ENCODE measurements at places on chromosomes 2 and 18.

DNA sequence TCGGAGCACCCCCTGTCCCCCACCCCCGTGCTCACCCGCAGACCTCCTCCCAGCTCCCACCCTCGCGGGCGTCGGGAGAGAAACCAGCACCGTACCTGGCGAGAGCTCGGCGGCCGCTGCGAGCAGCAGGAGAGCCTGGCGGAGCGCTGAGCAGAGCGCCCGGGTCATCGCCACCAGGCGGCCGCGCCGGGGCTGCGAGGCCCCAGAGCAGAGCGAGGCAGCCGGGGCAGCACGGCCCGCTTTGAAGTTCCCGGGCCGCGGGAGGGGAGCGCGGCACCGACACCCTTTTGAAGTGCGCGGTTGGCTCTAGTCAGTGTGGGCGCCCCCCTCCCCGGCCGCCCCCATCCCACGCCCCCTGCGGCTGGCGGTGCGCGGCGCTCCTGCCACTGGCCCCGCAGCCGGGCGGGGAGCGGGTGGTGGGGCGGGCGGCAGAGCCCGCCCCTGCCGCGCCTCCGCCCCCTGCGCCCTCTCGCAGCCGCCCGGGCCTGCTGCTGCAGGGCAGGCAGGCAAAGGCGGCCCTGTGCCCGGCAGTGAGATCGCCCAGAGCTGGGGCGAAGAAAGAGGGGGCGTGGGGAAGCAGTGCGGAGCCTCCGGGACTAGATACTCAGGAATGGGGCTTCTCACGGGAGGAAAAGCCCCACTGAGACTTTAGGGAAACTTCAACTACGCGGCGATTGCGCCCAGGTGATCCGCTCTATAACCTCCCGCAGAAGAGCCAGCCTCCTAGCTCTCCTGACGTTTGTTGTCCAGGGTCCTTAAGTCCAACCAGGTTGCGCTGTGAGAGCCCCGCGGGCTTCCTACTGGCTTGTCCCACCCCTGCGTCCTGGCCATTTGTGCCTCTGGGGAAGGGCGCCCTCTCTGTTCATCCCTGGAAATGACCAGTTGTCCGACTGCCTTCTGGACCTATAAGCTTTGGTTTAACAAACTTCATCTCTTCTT lies at the start of gene ACVR1C:
ACVR1C (minus strand) TSS at position 388 of the 939 bp plus-strand sequence; CDS start at position 168, 220 bp downstream.
- peak; percentile 82 for DNase-seq

GRCh38 chr2:28201671-28202180 lies 190.9 kb upstream of the FOSL2 start:
- DNase-seq = no peak

DNA sequence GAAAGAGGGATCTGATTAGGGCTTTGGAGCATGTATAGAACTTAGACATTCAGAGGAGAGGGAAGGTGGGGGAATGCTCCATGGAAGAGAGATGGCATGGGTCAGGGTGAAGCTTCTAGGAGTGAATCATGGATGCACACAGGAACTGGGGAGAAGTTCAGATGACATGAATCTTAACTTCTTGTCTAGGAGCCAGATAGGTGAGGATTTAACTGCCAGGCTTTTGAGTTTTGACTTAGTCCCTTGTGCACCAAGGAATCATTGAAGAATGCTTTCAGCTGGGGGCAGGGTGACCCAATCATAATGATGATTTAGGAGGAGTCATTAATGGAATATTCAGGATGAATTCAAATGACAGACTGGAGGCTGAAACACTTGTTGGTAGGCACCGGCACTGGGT lies 48.7 kb downstream of the ACYP2 start:
- DNase-seq = no peak

- no peak for DNase-seq
Measured at GRCh38 chr2:65498396-65498795, 66.0 kb upstream of the SPRED2 start.

GRCh38 chr2:227347117-227347516 lies 22.1 kb downstream of the MFF start:
- no peak for DNase-seq

- DNase-seq = no peak
Measured at GRCh38 chr2:54049365-54049764, 66.0 kb upstream of the ACYP2 start.

DNA sequence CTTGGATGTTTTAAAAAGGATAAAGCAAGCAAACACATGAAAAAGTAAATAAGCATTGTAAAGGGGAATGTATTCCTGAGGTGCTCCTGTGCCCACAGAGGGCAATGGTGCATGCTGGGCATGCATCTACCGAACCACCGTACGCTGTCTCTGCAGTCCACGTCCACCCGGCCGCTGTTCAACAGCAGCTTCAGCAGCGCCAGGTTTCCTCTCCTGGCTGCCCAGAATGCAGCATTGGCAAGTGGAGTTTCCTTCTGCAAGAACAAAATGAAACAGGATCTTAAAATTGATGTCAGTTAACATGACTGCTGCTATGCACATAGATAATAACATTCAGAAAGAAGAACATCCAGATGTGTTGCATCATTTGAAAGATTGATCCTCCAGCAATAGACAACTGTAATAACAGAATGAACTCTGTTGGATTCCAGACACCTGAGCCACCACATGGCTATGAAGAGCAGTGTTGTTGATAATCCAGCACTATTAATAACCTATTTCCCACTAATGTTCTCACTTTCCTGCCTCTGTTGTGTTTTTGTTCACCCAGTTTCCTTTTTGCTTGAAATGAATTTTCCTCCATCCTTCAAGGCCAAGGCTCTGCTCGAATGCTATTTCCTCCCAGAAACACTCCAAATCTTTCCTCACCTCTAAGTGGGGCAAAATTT lies 13.6 kb downstream of the ANKRD29 start:
- no peak for DNase-seq

- no peak for DNase-seq
Measured at GRCh38 chr2:30738141-30738911, 68.9 kb downstream of the CAPN13 start.

GRCh38 chr18:56645415-56646016 lies 5.6 kb upstream of the WDR7 start:
- DNase-seq = no peak
